ENCODE measurements at places on chromosomes 4 and X. TPM values are rescaled to one million over a fixed set of nuclear protein-coding genes. Genes with fewer than 3 reads are reported as not detected.

The ZNF674 gene
- 7.4 TPM for total RNA-seq

The SLC10A4 gene
- total RNA-seq: 0.17 TPM

The GPRASP2 gene
- 5.9 TPM for total RNA-seq

The F8A2 gene
- total RNA-seq: not detected

The PABPC1L2A gene
- not detected for total RNA-seq

The CENPVL1 gene
- total RNA-seq: not detected

The PCDH7 gene
- 22.6 TPM for total RNA-seq

The CSTF2 gene
- total RNA-seq: 13.7 TPM

The MAMLD1 gene
- 2.7 TPM for total RNA-seq

GRCh38 chr4:102036619-102037376 lies 246.3 kb downstream of the BANK1 start:
- DNase-seq: no peak

DNA sequence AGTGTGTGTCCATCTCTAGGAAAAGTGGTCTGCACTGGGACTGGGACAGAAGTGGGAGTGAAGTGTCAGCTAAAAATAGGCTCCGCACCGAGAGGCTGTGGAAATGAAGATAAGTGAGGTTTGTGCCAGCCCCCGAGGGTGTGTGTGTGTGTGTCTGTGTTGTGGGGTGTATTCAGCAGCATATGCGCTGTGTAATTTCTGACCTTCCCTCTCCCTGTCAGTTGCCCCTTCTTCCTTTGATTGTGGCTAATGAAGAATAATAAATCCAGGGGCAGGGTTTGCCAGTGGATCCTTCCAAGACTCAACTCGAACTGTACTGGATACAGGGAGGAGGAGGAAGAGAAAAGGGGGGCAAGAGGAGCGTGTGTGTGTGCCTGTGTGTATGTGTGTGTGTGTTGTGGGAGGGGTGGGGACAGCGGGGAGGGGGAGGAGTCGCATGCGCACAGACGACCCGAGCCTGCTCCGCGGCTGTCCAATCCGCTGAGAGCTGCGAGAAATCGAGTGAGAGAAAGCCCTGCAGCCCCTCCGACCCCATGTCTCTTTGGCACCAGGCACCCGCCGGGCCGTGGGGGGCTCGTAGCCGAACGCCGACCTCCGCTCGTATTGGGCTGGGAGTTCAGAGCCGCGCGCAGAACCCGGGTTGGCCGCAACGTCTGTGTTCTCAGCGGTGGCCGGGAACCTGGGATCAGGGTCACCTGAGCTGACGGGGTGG lies 916 bp upstream of the POU4F2 start:
- DNase-seq: no peak

GRCh38 chrX:107542500-107542899 lies 85.8 kb upstream of the PRPS1 start:
- peak; percentile 31 for DNase-seq

GRCh38 chrX:17519358-17519757 lies 144.4 kb downstream of the NHS start:
- DNase-seq: no peak

- no peak for DNase-seq
These were observed 7.0 kb upstream of the TMSB4X start for GRCh38 chrX:12967711-12968465.

DNA sequence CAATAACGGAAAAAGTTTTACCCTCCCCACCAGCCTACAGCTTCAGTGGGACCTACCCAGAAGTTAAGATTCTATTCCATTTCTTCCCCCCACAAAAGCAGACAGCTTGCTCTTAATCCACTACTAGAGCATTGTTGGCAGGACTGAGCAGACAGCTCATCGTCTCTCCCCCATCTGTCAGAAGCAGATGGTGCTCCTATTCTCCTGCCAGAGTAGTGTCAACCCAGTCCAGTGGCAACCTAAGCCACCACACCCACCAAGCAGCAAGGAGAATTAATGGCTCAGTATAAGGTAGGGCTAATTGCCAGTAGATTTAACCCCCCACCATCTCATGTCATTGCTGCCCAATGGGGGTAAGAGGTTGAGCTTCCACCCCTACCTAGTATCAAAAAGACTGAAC lies 62.0 kb downstream of the AWAT2 start:
- no peak for DNase-seq

DNA sequence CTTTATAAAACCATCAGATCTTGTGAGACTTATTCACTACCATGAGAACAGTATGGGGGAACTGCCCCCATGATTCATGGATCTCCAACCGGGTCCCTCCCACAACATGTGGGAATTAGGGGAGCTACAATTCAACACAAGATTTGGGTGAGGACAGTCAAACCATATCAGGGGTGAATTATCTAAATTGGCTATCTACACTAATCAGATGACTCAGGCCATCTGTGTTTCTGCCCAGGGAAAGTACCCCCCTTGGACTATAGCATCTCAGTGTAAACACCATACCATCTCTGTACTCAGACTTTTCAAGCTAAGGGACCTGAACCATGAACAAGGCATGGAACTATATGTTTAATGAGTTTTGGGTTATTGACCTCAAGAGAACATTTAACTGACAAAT lies 76.8 kb downstream of the LNX1 start:
- no peak for DNase-seq

- DNase-seq: no peak
These were observed 726.0 kb downstream of the GRID2 start for GRCh38 chr4:93029769-93030168.

GRCh38 chrX:100408713-100409609 lies 1.1 kb downstream of the PCDH19 start:
- DNase-seq: no peak

DNA sequence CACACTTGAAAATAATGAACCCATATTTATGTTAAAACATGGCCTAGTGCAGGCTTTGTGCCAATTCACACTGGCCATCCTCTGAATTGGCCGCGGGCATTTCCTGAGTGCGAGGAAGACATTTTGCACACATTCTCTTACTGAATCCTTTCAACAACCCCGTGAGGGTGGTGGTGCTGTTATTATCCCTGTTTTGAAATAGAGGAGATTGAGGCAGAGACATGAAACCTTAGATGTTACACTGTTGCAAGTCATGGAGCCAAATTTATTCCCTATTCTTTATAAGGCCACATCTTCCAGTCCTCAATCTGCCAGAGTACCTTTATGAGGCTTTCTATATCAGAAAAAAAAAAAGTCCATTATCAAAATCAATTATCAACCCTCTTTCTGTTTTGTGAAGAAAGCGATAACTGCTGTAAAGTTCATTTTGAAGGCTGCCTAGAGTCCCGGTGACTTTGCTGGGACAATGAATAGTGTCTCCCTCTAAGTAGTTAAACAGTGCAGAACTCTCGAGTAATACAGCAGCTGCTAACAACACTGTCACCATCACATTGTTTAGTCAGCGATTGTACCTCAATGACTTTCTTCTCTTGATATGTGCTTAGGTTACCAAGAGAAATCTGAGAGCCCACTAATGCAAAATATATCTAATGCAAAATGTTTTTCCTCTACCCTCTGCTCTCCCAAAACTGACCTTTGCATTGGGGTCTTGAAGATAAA lies 242.3 kb upstream of the PPARGC1A start:
- DNase-seq: no peak

DNA sequence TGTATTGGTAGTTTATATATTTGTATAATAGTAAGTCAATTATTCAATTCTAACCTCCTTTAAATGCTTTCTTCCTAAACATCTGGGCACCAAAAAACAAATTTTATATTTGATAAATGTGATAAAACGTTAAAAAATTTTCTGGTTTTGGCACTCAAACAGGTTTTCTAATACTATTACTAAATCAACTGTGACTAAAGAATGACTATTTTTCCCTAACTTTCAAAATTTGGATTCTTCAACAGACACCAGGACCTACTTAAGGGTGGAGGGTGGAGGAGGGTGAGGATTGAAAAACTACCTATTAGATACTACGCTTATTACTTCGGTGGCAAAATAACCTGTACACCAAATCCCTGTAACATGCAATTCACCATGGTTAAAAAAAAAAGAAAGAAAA lies 555.5 kb downstream of the IL15 start:
- no peak for DNase-seq

DNA sequence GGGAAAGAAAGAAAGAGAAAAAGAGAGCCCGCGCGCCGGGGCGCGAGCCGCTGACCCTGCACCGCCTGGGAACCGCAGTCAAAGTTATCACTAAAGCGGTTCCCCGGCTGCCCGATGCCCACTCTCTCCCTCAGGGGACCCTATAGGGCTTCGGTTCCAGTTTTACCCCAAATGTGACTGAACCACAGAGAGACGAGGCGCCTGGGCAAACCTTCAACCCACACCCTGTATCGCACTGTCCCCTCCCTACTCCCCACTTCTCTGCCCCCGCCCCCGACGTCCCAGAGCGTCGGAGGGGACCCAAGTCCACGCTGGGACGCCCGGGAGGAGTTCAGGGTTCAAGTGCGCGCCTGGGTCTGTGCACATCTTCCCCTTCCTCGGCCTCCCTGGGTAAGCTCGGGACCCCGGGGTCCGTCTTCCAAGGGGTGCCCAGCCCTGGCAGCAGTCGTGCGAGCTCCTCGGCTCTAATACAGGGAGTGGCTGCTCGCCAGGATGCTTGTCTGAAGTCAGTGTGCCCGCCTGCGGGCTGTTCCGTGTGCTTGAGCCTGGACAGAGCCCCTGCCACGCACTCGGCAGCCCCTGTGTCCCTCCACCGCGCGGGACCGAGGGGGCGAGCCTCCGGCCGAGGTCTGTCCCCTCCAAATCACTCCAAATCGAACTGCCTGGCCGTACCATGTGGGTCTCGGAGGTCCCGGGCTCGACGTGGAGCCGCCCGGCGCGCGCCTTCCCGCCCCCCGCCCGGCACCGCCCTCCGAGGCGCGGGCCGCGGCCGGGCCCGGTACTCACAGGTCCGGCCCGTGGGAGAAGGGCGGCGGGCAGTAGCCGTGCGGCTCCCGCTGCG lies 960 bp downstream of the TRPC3 start:
- DNase-seq: no peak

DNA sequence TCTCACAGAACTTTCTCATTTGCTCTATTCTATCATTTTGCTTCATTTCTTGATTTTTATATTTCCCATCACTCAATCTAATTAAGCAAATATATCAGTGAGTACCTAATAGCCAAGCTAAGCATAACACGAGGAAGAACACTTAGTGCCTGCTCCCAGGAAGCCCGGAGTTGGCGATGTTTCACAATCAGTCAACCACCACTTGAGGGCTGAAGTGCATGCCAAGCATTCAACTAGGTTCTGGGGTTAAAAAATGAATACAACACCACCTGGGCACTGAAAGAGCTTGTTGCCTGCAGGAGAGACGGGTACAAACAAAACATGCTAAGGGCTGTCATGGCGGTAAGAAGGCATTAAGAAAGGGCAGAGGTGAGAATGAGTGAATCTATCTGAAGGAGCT lies 47.5 kb downstream of the UCHL1 start:
- no peak for DNase-seq

- no peak for DNase-seq
These were observed 405 bp downstream of the CENPE start for GRCh38 chr4:103197765-103198110.

DNA sequence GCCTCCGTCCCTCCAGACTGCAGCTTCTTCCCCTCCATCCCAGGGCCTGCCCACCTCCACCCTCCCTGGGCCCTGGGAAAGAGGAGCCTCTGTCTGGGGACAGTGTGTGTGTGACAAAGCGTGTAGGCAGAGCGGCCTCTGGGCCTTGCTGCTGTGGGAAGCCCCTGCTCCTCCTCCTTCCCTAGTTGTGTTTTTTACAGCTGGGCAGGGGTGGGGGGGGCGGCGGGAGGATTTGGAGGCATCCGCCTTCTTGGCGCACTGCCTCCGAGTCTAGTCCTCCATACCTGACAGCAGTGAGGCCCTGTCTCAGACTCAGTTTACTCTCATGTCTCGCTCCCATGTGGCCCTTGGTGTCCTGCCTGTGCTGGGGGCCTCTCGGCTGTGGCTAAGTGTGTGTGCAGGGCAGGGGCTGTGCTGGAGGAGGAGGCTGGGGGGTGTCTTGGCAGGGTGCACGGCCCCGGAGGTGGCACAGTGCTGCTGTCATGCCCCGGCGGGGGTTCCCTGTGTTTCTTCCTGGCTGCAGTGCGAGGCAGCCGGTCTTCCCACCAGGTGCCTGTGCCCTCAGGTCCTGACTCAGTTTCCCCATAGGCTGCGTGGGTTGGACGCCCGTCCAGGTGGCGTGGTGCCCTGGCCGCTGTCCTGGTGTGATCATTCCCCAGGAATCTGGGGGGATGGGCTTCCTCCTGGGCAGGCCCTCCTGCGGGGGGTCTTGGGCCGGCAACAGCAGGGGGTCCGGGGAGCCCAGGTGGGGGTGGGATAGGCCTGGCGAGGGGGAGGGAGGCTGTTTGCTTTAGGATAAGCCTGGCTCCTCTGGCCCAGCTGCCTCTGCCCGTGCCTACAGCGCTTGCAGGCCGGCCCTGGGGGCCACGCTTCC lies 7.0 kb downstream of the FGFRL1 start:
- DNase-seq: no peak
